CD4-positive, alpha-beta T cell treated with Interleukin-15 for 1 hour (primary cell): ENCODE measurements at places on chromosomes 5 and 9.

GRCh38 chr9:36132086-36132485, 4.4 kb upstream of the GLIPR2 start:
- no peak for DNase-seq

- DNase-seq = no peak
Observed at GRCh38 chr5:37717276-37717612, 122.6 kb downstream of the GDNF start.

DNA sequence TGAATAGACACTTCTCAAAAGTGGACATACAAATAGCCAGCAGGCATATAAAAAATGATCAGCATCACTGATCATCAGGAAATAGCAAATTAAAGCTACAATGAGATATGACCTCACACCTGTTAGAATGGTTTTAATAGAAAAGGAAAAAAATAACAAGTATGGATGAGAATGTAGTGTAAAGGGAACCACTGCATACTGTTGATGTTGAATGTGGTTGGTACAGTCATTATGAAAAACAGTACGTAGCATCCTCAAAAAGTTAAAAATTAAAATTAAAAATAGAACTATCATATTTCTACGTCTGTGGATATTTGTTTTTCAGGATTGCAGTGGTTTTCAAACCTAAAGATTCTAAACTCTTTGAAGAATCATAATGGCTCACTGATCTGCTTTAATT, 215.1 kb upstream of the NREP start:
- DNase-seq = no peak

DNA sequence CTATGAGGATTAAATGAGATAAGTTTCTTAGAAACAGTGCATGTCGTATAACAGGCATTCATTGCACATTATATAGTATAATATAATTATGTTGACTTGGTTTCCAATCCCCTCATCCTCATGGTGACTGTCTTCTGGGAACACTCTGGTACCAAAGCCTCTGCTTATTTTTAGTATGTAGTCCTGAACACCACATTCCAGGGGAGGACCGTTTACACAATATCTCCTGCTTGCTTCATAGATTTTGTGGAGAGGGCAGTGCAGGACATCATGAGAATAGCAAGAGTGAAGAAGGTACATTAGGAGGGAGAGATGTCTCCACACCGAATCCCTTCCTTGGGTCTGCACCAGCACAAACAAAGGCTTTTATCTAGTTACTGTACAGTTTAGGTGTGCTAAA, 20.5 kb upstream of the BHMT start:
- DNase-seq = no peak

DNA sequence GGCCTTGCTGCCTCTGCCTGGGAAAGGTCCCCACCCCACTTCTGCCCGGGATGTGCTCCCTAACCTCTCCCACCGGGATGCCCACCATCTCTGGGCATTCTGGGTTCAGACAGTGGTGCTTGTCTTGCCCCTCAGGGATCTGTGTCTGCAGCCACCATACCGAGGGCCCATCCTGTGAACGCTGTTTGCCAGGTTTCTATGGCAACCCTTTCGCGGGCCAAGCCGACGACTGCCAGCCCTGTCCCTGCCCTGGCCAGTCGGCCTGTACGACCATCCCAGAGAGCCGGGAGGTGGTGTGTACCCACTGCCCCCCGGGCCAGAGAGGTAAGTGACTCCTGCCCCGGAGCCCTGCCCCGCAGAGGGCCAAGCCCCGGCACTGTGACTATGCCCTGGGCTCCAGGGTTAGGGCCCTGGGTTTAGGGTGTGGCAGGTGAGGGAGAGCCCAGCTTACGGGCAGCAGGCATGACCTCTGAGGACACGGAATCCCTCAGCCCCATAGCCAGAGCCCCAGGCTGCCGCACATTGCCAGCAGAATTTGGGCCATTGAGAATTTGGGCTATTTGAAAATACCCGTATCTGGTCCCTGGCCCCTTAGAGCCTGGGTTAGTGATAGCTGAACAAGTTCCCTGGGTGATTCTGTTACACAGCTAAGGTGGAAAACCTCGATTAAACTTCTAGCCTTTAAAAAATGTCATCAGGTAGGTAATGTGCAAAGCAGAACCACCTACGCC, 35.3 kb upstream of the AIF1L start:
- no peak for DNase-seq

- DNase-seq = no peak
Observed at GRCh38 chr5:55935371-55935770, 59.4 kb downstream of the IL6ST start.

DNA sequence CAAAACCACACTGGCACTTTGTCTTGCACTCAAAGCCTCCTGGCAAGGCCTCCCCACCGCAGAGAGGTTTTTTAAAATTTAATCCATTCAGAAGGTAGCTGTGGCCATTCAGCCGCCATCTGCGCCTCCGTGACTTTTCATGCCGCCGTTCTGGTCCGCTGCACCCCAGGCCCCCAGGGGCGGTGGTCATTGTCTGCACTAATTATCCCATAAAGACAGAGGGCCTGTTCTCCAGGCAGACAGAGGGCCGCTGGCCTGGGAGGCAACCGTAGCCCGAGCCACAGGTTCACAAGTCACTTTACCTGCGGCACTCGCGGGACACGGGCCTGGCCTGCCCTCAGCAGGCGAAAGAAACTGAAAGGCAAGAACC, 49.4 kb downstream of the EXD3 start:
- DNase-seq = no peak

- DNase-seq = no peak
Observed at GRCh38 chr9:33344145-33344544, 53.8 kb downstream of the NFX1 start.

DNA sequence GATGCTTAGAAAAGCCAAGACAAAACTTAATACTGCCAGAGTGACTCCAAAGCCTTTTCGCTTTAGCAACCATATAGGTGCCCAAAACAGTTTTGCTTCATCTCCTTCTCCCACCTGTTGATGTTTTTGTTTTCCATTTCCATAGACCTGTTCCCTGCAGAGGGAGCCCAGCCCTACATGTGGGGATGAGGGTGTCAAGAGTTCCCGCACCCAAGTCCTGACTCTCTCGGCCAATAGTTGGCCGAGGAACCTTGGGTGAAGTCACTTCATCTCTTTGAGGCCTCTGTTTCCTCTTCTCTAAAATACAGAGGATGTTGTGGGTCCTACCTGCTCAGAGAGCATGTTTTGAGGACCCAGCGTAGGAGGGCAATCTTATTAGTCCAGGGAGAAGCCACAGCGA, 38.5 kb upstream of the LCP2 start:
- DNase-seq = no peak

- DNase-seq = no peak
Observed at GRCh38 chr9:16830806-16831205, 39.7 kb downstream of the BNC2 start.

GRCh38 chr9:17219261-17219660, 84.4 kb downstream of the CNTLN start:
- DNase-seq = no peak

- DNase-seq = no peak
Observed at GRCh38 chr5:111439473-111440075, 72.8 kb downstream of the STARD4 start.

DNA sequence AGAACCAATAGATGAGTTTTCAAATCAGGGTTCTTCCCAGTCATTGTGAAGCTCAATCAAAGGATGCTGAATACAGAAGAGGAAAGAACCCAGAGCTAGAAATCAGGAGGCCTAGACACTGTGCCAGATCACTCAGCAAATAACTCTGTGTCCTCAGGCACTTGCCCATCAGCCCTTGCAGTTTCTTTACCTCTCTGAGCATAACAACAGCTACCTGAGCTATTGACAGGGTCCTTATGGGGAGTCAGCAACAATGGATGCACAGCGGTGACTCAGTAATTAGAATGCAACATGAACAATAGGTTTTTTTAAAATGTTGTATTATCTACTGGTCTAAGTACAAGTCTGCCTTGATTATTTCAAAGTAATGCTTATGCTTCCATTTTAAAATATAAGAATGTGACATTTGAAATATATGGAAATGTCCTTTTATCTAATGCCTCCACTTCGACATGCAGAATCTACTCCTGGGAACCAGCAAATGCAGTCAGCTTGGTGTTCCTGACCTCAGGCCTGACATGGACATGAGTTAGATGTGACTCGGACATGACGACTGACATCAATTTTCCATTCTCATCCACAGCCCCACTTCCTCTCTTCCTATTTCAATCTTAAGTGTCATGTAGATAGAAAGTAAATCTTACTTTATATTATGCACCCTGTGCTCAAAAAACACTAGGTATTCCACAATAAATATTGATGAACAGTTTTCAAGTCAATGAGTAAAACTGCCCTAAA, 155.0 kb downstream of the TLE1 start:
- no peak for DNase-seq

DNA sequence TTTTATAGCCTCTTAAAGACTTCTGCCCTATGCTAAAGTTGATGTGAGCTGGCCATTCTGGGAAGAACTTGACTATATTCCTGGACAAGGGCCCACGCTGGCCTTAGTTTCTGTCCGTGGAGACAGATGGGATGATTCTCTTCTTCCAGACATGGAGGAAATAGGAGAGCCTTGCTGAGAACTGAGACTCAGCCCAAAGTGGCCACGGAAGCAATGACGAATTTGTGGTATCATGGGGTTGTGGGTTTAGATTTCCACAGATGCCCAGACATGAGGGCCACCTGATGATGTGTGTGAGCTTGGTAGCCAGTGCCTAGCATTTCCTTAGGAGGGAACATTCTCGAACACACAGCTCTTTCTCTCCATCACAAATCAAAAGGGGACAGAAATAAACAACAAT, 309.1 kb downstream of the NSG2 start:
- no peak for DNase-seq

- no peak for DNase-seq
Observed at GRCh38 chr5:54637654-54638053, 120.1 kb downstream of the SNX18 start.

DNA sequence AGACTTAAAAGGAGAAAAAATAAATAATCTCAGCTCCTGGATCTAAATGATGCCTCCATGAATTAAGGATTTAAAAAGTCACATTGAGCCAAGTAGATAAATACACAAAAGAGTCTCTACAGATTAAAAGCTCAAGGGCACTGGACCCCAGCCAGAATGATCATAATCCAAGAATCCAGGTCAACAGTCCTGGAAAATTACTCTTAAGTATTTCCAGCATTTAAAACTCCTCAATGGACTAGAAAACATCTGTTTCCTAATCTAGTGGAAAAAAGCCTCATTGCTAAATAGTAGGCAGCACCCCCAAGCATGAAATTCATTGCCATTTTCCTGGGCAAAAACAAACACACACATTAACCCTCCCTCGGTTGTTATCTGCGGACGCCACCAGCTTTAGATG, 96.8 kb downstream of the FRMD3 start:
- DNase-seq = no peak

DNA sequence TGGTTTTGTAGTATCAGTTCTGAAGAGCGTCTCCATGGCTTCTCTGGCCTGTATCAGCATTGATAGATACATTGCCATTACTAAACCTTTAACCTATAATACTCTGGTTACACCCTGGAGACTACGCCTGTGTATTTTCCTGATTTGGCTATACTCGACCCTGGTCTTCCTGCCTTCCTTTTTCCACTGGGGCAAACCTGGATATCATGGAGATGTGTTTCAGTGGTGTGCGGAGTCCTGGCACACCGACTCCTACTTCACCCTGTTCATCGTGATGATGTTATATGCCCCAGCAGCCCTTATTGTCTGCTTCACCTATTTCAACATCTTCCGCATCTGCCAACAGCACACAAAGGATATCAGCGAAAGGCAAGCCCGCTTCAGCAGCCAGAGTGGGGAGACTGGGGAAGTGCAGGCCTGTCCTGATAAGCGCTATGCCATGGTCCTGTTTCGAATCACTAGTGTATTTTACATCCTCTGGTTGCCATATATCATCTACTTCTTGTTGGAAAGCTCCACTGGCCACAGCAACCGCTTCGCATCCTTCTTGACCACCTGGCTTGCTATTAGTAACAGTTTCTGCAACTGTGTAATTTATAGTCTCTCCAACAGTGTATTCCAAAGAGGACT, 1.5 kb downstream of the GPR21 start:
- DNase-seq = no peak

DNA sequence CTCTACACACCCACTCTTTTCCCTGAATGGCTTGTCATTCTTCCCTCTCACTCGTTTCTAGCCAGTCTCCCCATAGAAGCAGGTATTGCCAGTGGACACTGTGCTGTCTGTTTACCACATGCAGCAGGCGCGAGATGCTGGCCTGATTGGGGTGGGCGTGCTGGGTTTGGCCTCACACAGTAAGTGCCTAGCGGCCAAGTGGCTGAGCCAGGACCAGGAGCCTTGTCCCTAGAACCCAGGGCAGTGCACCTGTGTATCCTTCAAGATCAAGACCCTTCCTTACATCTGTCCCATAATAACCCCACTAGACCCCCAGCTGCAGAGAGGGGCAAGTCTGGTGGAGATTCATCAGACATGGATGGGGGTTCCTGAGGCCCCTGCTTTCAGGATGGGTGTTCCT, 112.8 kb upstream of the IRX4 start:
- DNase-seq = no peak
